Naive thymus-derived CD4-positive, alpha-beta T cell (primary cell): ENCODE measurements at places on chromosomes 11 and 22. TPM values are rescaled to one million over a fixed set of nuclear protein-coding genes. Genes with fewer than 3 reads are reported as not detected.

- H3K27me3 ChIP-seq = no peaks in the 10 kb centered on the region
- no peaks in the 10 kb centered on the region for H3K4me1 ChIP-seq
- no peak overlapping the region for H3K27ac ChIP-seq
- DNase-seq = no peak
- H3K36me3 ChIP-seq = no peaks in the 10 kb centered on the region
Measured at GRCh38 chr11:112627588-112628045, 333.6 kb upstream of the NCAM1 start.

GRCh38 chr11:33500861-33501479, 199.7 kb downstream of the C11orf91 start:
- no peaks in the 10 kb centered on the region for H3K4me1 ChIP-seq
- no peak overlapping the region for H3K27ac ChIP-seq
- no peak for DNase-seq
- no peaks in the 10 kb centered on the region for H3K27me3 ChIP-seq
- no peak overlapping the region for H3K4me3 ChIP-seq

DNA sequence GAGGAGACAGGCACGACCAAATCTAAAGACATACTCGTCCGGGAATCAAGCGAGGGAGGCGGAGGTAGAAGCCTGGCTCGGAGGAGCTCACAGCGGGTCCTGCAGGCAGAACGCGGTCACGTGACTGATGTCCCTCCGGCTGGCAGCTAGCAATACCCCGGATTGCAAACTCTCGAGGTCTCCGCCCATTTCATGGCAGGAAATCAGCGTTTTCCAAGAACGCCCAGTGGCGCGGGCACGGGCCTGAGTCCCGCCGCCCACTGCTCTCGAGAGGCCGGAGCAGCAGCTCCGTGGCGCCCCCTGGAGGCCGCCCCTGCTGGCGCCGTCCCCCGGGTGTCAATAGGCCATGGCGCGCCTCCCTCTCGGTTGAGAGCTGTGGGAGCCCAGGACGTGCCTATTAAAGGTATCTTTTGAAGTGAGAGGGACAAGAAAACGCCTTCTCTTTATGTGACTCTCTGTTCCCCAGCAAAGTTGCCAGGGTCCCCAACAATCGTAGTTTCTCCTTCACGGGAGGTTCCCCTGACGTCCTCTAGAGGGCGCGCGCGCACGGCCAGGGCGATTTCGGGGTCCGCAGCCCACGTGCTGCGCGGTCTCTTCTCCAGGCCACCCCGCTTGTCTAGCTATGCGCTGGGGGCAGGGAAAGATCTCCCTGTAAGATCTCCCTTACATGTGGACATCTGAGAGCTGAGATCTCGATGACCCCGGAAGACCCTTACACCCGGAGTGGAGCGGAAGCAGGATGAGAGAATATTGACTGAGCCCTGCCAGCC, 37.3 kb upstream of the RBFOX2 start:
- H3K4me3 ChIP-seq = peak overlapping the region; percentile 72
- peaks cover 8% of the 10 kb centered on the region for H3K4me1 ChIP-seq
- H3K27ac ChIP-seq = peak overlapping the region; percentile 21

GRCh38 chr11:36409152-36409816, 100.8 kb downstream of the TRAF6 start:
- H3K27ac ChIP-seq = no peak overlapping the region
- no peaks in the 10 kb centered on the region for H3K36me3 ChIP-seq
- DNase-seq = peak; percentile 6
- peak overlapping the region; percentile 0 for H3K4me3 ChIP-seq
- H3K4me1 ChIP-seq = peaks cover 13% of the 10 kb centered on the region

GRCh38 chr11:122920579-122920978, 38.0 kb downstream of the JHY start:
- no peaks in the 10 kb centered on the region for H3K36me3 ChIP-seq
- DNase-seq = no peak
- no peak overlapping the region for H3K27ac ChIP-seq
- no peaks in the 10 kb centered on the region for H3K4me1 ChIP-seq

- peak overlapping the region; percentile 54 for H3K4me3 ChIP-seq
- H3K36me3 ChIP-seq = no peaks in the 10 kb centered on the region
- peak overlapping the region; percentile 96 for H3K27ac ChIP-seq
- peaks cover 4% of the 10 kb centered on the region for H3K4me1 ChIP-seq
Measured at GRCh38 chr11:93196816-93197379, 893 bp downstream of the SLC36A4 start.

Gene FAT3
- total RNA-seq = not detected

GRCh38 chr11:78562398-78562797, 12.3 kb downstream of the NARS2 start:
- no peak for DNase-seq
- no peaks in the 10 kb centered on the region for H3K27me3 ChIP-seq
- H3K4me1 ChIP-seq = no peaks in the 10 kb centered on the region

DNA sequence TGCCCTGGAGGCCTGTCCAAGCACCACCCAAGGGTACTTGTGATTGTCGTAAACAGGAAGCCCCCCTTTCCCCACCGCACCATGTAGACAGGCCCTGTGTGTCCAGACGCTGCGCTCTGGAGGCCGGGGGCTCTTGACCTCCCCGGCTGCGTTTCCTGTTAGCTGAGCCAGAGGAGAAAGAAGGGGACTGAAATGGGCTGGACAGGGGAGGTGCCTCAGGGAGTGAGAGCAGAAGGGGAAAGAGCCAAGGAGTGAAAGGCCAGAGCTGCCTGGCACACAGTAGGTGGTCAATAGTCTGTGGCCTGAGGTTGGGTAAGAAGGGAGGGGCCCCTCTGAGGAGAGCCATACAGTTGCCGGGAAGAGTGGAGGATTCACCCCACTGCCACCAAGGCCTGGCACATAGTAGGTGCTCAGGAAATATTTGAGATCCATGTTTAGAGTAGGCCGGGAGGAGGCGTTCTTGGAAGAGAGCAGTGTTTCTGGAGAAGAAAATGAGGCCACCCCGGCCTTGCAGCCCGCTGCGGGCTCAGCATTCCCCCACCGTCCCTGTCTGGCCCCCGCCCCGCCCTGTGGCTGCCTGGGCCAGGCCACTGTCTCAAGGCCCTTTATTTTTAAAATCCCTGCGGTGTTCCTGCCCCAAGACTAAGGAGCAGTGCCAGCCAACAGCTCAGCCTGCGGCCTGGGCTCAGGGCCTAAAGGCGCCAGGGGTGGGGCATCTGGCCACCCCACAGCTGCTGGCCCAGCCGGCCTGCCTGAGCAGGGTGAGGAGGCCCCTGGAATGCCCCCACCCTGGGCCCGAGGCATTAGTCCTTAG, 13.6 kb upstream of the CDC42EP1 start:
- no peaks in the 10 kb centered on the region for H3K27me3 ChIP-seq
- H3K4me1 ChIP-seq = no peaks in the 10 kb centered on the region
- H3K36me3 ChIP-seq = no peaks in the 10 kb centered on the region
- no peak overlapping the region for H3K27ac ChIP-seq

DNA sequence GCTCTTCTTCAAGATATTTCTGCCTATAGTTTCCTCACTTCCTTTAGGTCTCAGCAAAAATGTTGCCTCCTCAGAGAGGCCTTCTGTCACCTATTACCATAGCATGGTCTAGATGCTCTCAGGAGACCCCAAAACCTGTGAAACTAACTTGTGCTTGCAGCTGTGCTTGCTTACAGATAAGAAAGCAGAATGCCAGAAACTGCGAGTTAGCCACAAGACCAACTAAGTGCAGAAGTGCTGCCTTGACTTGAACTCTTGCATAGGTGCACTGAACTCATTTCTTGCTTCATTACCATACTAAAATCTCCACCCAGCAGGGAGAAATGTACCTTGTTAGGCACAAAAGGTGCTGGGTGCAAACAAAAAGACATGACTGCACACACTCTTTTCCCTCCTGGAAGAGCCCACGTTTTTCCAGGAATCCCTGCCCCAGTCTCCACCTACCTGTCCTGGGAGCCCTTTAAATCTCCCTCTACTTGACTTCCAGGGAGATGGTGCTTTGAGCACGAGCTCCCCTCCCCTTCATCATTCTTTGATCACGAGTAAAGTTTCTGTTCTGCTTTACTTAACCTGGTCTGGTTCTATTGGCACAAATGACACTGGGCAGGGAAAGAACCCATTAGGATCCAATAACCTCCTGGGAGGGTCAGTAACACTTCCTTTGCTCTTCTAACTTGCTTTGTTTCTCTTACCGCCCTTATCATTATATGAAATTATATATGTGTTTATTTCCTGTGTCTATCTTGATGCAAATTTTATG, 137.7 kb upstream of the DDI1 start:
- no peak overlapping the region for H3K27ac ChIP-seq
- H3K36me3 ChIP-seq = no peaks in the 10 kb centered on the region
- DNase-seq = no peak
- H3K4me3 ChIP-seq = no peak overlapping the region
- no peaks in the 10 kb centered on the region for H3K4me1 ChIP-seq
- H3K27me3 ChIP-seq = no peaks in the 10 kb centered on the region

Gene PRODH
- total RNA-seq = 0.32 TPM

Gene C22orf15
- 1.2 TPM for total RNA-seq

GRCh38 chr22:22201185-22201929, 43.2 kb upstream of the VPREB1 start:
- H3K36me3 ChIP-seq = no peaks in the 10 kb centered on the region
- H3K27me3 ChIP-seq = no peaks in the 10 kb centered on the region
- no peaks in the 10 kb centered on the region for H3K4me1 ChIP-seq
- H3K27ac ChIP-seq = no peak overlapping the region
